ENCODE measurements at places on chromosomes 7 and 10.
A peak's percentile ranks its signal among the peaks of the same experiment; 100 is the strongest.

- no peak for DNase-seq
These were observed 140.4 kb upstream of the AUTS2 start for GRCh38 chr7:69457595-69458504.

GRCh38 chr10:69469976-69470375, 18.7 kb downstream of the TSPAN15 start:
- DNase-seq, result no peak

DNA sequence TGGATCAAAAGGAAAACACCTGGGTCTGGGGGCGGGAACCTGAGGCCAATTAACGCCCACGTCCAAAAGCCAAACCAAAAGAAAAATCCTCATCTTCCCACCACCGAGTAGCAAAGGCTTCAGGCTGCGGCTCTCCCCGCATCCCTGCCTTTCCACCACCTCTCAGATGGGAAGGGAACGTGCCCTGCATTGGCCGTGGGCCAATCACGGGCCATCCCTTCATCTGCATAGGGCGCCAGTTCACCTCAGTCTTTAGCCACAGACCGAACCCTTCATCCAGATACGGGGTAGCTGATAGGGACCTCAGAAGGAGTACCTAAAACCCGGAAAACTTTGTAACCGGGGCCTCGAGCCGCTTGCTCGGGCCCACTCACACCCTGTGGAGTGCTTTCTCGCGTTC, 626 bp downstream of the PRPF18 start:
- DNase-seq, result no peak

- DNase-seq, result peak; percentile 2
These were observed 296.8 kb upstream of the CACNA2D1 start for GRCh38 chr7:82740246-82740848.

DNA sequence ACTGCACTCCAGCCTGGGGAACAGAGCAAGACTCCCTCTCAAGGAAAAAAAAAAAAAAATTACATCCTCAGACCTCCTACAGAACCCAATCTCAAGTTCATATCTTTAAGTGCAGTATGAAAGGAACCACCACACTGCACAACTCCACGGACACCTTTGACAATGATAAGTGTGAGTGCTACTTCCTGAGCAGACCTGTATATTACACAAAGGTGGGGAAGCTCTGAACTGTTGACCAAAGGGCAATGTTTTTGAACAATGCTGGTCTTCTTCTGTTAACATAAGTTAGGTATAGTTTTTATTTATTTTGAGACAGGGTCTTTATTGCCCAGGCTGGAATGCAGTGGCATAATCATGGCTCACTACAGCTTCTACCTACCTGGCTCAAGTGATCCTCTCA, 54.1 kb upstream of the RNF148 start:
- DNase-seq, result no peak

GRCh38 chr7:44072364-44073231, 7.2 kb upstream of the PGAM2 start:
- DNase-seq, result no peak

GRCh38 chr7:69738396-69738951, 140.2 kb downstream of the AUTS2 start:
- no peak for DNase-seq

DNA sequence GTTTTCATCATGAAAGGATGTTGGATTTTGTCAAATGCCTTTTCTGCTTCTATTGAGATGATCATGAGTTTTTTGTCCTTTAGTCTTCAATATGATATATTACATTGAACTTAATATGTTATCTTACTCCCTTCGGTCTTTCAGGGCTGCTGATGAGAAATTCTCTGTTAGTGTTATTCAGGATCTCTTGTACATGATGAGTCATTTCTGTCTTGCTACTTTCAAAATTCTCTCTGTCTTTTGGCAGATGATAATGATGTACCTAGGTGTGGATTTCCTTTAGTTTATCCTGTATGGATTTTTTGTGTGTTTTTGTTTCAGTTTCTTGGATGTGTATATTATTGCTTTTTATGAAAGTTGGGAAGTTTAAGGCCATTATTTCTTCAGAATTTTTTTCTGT, 320.9 kb upstream of the NPSR1 start:
- DNase-seq, result no peak

- no peak for DNase-seq
These were observed 21.8 kb downstream of the FGFBP3 start for GRCh38 chr10:91887272-91888076.

DNA sequence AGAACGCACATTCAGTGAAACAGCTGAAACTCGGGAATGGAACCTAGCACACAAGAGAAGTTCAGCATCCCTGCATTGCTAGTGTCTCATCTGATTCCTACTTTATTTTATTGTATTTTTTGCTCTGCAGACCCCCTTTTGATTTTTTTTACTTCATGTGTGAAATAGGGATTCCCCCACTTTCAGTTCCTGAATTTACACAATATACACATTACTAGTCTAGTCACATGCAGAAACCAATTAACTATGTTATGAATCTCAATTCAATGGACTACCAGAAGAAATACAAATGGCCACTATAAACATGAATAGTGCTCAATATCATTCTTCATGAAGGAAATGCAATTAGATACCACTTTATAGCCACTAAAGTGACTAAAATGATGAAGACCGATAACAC, 386.1 kb upstream of the COBL start:
- DNase-seq, result no peak

DNA sequence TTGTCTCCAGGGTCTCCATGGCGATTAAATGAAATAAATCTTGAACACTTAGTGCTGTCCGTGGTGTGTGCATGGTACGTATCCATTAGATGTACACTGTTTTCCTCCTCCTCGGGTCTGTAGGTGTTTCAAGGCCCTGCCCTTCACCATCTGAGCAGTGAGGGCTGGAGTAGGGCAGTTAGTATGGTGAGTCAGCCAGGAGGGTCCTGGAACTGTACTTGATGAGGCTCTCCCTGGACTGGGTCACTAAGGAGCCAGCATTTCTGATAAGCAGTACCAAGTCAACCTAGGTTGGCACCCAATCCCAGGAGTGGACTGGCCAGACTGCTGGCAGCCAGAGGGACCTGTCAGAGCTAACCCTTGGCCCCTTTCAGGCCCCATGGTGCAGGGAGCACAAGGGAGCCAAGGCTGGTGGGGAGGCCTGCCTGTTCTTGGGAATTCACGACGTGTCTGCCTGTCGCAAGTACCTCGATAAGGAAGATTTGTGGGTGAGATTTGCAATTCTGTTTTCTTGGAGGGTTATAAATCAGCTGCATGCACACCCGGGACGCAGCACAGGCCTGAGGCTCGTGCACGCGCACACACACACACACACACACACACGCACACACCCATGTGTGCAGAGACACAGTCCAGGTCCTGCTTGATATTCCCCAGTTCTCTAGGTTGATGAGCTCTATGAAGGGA, 114.2 kb downstream of the ZMIZ1 start:
- DNase-seq, result no peak
